Articular chondrocyte of knee joint (primary cell): ENCODE measurements at places on chromosomes 3 and 15. TPM values are rescaled to one million over a fixed set of nuclear protein-coding genes. Genes with fewer than 3 reads are reported as not detected.

CCDC13 gene
- total RNA-seq, result 0.91 and 0.97 TPM in 2 replicates

ERICH6 gene
- total RNA-seq, result 0.39 TPM in 1 of 2 replicates, not detected in the other

GPR156 gene
- total RNA-seq, result 1.2 and 1.5 TPM in 2 replicates

TEX55 gene
- total RNA-seq, result not detected in 2 replicates

RCCD1 gene
- 9.8 and 11.1 TPM in 2 replicates for total RNA-seq

BTD gene
- total RNA-seq, result 22.2 and 27.0 TPM in 2 replicates
